Osteocyte (in vitro differentiated cells): ENCODE measurements at places on chromosomes 1 and 21.

GRCh38 chr1:4601941-4602340 is 52.5 kb upstream of the AJAP1 start:
- no peak for DNase-seq

DNA sequence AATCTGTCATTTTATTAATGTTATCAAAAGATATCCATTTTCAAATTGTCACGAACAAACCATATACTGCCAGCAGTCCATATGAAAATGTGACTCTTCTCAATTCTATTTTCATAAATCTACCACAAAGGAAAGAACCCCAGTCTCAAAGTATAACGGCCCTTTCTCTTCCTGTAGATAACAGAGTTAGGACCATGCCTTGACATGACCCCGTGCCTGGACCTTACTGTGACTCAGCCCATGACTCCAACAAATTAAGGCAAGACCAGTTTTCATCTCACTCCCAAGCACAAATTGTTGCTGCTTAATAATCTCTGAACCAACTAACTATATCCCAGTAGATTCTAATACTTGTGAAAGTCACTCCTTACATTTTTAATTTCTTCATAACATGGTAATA is 124.4 kb upstream of the NFIA start:
- DNase-seq = no peak

- DNase-seq = no peak
Observed at GRCh38 chr1:218557731-218558130, 212.6 kb downstream of the TGFB2 start.

DNA sequence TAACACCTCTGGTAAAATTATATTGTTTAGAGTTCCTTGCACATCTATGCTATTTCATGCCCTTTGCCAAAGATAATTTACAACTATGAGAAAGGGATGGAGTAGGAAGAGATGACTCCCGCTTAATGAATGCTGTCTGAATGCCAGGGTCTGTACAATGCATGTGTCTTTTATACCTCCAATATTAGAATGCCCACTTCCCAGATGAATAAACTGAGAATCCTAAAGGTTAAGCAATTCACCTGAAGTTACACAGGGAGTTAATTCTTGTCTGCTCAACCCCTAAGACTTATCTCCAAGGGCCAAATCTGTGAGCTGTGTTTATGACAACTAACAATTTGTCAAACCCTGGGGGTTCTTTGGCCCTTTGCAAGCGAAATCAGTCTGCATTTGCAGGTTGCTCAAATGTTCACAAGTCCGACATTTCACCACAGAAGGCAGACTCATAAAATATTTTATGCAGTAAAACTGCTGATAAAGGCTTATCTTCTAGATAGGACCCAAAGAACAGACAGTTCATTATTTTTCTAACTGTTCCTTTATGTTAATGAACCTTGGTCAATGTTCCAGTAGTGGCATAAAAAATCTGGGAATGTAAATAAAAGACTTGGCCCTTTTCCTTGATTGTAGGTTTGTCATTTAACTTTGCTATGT is 50.2 kb upstream of the ATP1A1 start:
- no peak for DNase-seq

DNA sequence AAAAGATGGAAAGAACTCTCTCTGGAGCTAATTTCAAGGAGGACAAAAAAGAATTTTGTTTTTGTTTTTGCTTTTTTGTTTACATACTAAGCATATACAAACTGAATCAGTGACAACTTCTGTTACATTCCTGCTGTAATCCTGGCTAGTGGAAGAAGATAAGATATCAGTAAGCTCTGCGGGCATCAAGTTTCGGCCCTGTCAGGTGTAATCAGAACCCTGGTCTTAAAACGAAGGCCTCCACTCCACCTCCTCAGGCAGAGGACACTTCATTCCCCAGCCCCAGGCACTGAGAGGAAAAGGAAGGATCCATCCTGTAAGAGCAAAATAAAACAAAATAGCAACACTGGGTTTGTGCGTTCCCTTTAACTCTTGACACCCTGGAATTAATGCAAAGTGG is 88.9 kb upstream of the ARHGAP29 start:
- no peak for DNase-seq

DNA sequence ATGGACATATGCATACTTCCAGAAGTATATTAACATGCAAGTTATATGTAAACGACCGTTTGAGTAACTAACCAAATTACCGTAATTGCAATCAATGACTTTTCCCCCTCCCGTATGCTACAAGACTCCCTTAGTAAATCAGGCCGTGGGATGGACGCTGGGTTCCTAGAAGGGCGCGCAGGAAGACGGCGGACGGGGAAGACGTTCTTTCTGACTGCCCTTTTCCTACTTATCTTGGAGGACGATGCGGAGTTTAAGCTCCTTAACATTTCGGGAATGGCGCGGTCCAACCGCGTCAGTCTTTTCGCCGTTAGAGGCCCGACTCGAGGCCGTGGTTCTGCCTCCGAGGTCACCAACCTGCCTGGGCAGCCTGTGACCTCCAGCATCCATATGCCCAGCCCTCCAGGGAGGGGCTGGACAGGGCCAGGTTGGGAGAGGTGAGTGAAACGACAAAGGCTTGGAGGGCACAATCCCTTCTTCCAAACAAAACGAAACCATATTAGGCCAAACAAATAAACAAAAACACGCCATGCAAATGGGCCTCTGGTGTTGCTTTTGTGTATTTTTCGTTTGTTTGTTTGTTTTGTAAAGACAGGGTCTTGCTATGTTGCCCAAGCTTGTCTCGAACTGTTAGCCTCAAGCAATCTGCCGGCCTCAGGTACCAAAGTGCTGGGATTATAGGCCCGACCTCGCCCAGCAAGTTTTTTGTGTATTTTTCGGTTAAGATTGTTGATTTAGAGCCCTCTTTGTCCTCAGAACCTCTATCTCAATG is 873 bp upstream of the PI4KB start:
- no peak for DNase-seq

DNA sequence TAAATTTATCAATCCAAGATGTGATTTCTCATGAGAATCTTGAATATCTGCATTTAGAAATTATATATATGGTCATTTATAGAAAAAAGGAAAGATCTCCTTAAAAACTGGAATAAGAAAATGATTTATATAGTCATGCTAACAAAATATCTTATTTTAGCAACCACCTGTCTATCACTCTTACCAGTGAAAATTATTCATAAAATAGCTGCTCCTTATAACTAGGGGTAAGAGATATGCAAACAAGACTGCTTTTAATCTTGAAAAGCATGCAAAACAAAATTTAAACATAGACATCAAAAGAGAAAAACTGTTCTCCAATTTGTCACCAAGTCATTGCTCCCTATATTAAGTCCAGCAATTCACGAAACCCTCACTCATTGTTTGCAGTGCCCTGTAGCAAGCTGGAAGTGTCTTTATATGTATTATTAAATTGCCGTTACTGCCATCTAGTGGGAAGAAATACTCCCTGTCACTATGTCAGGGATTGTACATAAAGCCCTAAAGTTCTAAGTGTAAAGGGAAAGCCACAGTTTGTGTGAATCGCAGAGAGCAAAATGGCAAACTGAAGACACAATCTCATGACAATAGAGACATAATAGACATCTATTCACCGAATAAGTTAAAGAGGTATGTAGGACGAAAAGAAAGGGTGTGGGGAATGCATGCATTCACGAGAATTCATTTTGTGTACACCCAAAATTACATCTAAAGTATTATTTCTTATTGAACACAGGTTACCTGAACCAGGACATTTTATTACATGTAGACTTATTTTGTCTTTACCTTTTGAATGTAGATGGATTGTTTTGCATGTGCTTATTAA is 600.5 kb downstream of the USP25 start:
- no peak for DNase-seq
